ENCODE measurements at places on chromosomes 11 and 22.

DNA sequence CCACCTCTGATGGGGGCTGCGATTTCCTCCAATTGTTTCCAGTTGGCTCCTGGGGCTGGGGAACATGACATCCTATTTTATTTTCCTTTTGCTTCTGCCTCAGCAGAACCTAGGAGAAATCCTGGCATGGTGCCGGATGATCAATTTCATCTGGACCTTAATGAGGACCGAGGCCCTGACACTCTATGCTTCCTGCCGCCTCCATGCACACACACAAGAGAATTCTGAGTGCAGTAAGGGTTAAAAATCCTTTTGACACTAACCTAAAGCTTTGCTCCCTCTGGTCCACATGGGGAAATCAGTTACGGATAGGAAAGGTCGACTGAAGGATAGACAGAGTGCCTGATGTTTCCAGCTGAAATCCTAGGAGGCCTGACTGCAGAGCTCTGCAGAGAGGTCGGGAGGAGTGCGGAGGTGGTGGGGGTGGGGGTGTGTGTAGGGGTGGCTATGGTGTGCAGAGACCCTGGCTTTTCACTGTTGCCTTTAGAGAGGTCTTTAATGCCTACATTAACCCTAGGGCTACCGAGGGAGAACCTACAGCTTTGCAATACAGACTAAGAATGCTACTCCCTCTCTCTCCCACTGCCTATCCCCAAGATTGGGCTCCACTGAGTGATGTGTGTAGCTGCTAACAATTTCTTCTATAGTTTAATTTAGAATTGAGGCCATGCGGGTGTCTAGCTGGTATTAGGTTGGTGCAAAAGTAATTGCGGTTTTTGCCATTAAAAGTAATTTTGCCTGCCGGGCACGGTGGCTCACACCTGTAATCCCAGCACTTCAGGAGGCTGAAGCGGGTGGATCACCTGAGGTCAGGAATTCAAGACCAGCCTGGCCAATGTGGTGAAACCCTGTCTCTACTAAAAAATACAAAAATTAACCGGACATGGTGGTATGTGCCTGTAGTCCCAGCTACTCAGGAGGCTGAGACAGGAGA, 53.6 kb upstream of the INCENP start:
- DNase-seq: no peak

GRCh38 chr11:121610706-121611105, 157.9 kb upstream of the SORL1-AS1 start:
- no peak for DNase-seq

- DNase-seq: no peak
These were observed 752 bp downstream of the POU2AF1 start for GRCh38 chr11:111378185-111378860.

DNA sequence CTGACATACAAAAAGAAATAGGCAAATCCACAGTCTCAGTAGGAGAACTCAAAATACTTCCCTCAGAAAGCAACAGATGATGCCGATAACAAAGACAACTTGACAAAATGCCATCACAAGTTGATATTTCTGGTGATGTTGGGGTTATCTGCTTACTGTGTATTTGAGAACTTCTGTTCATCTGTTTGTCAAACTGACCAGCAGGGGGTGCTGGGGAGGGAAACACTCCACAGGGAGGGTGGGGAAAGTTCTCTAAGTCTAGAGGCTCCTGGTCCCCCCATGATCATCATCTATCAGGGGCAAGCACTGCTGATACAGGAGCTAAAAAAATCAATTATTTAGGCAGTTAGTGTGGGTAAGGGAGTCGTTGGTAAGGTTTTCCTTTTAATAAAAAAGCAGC, 19.2 kb downstream of the GLYATL1 start:
- no peak for DNase-seq

GRCh38 chr22:49588739-49589138, 238.9 kb downstream of the BRD1 start:
- DNase-seq: no peak

DNA sequence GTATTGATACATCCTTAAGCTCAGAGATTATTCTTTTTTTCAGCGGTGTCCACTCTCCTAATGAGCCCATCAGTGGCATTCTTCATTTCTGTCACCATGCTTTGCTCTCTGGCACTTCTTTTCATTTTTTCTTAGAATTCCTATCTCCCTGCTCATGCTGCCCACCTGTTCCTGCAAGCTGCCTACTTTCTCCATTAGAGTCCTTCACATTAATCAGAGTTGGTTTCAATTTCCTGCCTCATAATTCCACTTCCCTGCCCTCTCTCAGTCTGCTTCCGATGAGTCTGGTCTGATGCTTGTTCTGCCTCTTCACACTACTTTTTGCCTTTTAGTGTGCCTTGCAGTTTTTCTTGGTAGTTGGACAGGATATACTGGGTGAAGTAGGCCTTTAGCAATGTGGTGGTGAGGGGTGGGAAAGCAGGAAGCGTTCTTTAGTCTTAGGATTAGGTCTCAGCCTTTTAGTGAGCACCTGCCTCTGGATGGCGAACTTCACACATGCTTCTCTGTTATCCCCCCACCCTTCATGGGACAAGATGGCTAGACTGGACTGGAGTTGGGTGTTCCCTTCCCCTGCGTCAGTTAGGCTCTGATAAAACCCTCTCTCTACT, 53.6 kb downstream of the CECR2 start:
- DNase-seq: no peak
